ENCODE measurements at places on chromosomes 4 and X.

DNA sequence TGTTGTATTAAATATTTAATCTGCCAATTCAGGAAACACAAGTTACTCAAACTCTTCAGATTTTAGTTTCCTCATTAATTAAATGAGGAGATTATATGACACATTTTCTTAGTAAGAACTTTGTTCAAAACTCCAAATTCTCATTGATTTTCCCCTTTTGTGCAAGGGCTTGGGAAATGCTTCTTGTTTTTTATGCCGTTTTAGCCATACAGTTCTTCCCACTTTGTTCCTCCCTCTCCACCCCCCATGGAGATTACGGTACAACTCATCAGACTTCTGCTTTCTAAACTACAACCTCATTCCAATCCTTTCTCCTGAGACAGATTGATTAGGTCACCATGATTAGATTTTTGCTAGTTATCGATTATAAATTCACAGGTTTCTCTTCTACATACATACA is 10.9 kb upstream of the BBS7 start:
- DNase-seq = no peak

DNA sequence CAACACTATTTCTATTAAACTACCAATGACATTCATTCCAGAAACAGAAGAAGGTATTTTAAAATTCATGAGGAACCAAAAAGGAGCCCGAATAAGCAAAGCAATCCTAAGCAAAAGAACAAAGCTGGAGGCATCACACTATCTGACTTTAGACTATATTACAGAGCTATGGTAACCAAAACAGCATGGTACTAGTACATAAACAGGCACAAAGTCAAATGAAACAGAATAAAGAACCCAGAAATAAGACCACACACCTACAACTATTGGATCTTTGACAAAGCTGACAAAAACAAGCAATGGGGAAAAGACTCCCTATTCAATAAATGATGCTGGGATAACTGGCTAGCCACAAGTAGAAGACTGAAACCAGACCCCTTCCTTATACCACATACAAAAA is 122.3 kb downstream of the ITIH6 start:
- no peak for DNase-seq

- no peak for DNase-seq
These were observed 105.9 kb upstream of the ADRA2C start for GRCh38 chr4:3660086-3660927.

DNA sequence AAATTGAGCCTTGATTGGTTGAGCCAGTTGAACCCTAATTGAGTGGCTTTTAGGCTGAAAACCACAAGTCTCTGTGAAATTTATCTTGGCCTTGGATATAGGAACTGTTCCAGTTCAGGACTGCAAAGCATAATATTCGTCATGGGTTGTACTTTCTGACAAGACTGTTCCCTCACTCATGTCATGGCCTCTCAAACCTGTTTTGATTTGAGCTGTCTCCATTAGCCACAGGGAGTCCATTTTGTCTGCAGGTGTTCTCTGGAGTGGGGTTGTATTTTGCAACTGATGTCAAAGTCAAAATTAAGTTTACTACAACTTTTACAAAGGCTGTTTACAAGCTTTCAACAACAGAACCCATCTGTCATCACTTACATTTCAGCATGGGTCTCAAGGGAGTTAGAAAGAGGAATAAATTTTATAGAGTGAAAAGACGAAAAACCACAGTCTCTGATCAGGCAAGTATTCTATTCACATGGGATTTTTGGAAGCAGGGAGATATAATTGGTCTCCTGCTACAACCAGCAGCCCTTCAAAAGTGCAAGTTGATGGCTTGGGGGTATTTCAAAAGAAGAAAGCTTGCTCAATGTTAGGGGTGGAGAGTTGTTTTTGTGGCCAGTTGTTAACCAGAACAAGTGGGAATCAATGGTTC is 1716.3 kb downstream of the C4orf33 start:
- no peak for DNase-seq

DNA sequence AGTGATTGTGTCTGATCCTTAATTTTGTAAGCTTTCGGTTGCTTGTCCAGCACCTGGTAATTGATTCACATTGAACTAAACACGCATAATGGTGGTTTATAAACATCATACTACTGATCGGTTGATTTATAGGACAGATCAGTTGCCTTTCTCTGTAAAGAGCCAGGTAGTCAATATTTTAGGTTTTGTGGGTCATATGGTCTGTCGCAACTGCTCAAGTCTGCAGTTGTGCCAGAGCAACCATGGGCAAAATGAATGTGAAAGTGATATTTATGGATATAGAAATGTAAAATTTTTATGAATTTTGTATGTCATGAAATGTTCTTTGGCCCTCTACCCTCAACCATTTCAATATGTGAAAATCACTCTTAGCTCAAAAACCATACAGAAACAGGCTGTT is 8.9 kb downstream of the JADE1 start:
- no peak for DNase-seq

GRCh38 chr4:11765849-11766453 is 337.3 kb upstream of the HS3ST1 start:
- no peak for DNase-seq

DNA sequence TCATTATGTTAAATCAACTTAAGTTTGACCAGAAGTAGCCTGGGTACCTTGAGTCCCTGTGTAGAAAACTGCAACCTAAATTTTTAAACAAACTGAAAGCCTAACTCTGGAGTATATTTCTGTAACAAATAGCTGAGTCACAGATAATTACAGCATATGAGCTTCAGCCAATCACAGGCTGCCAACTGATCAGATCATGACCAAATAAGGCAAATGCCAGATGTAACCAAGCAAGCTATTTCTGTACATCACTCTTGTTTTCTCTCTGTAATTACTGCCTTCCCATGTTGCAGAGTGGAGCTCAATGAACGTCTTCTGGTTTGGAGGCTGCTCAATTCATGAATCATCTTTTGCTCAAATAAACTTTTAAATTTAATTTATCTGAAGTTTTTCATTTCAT is 980.9 kb upstream of the DIAPH2 start:
- DNase-seq = no peak

GRCh38 chrX:311156-312129 is 7.2 kb downstream of the GTPBP6 start:
- no peak for DNase-seq

- DNase-seq = no peak
These were observed 2.5 kb upstream of the UBE2D3 start for GRCh38 chr4:102829803-102830202.

Measured in stimulated activated CD4-positive, alpha-beta T cell treated with anti-CD3 and anti-CD28 coated beads, Interleukin-2, amount 100 ng/mL, for 48 hours (primary cell).